Tongue (tissue), 3 donors: ENCODE measurements at places on chromosomes 3 and 15. TPM values are rescaled to one million over a fixed set of nuclear protein-coding genes. Genes with fewer than 3 reads are reported as not detected.

MAP6D1 gene
- total RNA-seq: 27.5 TPM

MELTF gene
- 6.6 TPM for total RNA-seq

SLC38A3 gene
- 1.2 TPM for total RNA-seq

GRK7 gene
- not detected for total RNA-seq

TADA3 gene
- 40.8 TPM for total RNA-seq

KLF15 gene
- total RNA-seq: 12.1 TPM

TF gene
- total RNA-seq: 26.7 TPM

VGLL4 gene
- 75.6 TPM for total RNA-seq

NLGN1 gene
- total RNA-seq: 12.6 TPM

EPHB3 gene
- 33.7 TPM for total RNA-seq

DNAJB8 gene
- total RNA-seq: not detected

TMA7 gene
- 188 TPM for total RNA-seq

TGM5 gene
- 6.8 TPM for total RNA-seq

GOLGA8M gene
- 0.10 TPM for total RNA-seq

ARHGAP11A gene
- total RNA-seq: 11.1 TPM

MCCC1 gene
- total RNA-seq: 30.1 TPM

GOLGA6L4 gene
- 2.6 TPM for total RNA-seq

LCTL gene
- not detected for total RNA-seq

CATSPER2 gene
- total RNA-seq: 0.51 TPM

PLA1A gene
- 0.31 TPM for total RNA-seq

HDGFL3 gene
- 49.6 TPM for total RNA-seq

CDC25A gene
- total RNA-seq: 4.8 TPM

CLDN11 gene
- total RNA-seq: 4.1 TPM

TUSC7 gene
- total RNA-seq: not detected

CASR gene
- not detected for total RNA-seq

RASGRF1 gene
- 0.31 TPM for total RNA-seq

CYP1A1 gene
- total RNA-seq: 0.51 TPM

HES1 gene
- total RNA-seq: 61.9 TPM

CD86 gene
- 2.5 TPM for total RNA-seq

DNAH12 gene
- total RNA-seq: 0.21 TPM

WNT5A gene
- 45.7 TPM for total RNA-seq

TYRO3 gene
- 12.9 TPM for total RNA-seq

ALAS1 gene
- 40.7 TPM for total RNA-seq

ZNF385D gene
- total RNA-seq: 5.4 TPM

FYTTD1 gene
- 92.8 TPM for total RNA-seq

KY gene
- total RNA-seq: 222 TPM

XIRP1 gene
- total RNA-seq: 113 TPM

C3orf62 gene
- 4.1 TPM for total RNA-seq

FANCD2OS gene
- total RNA-seq: not detected

ASB14 gene
- 3.4 TPM for total RNA-seq

FGF12 gene
- total RNA-seq: 7.2 TPM

KNG1 gene
- not detected for total RNA-seq

CPB1 gene
- total RNA-seq: not detected

C3orf38 gene
- total RNA-seq: 29.3 TPM

CRABP1 gene
- 21.6 TPM for total RNA-seq

ST8SIA2 gene
- 12.7 TPM for total RNA-seq

CPNE9 gene
- not detected for total RNA-seq

SCN11A gene
- 2.3 TPM for total RNA-seq

ROBO2 gene
- total RNA-seq: 22.1 TPM

THSD4 gene
- total RNA-seq: 43.2 TPM

ZNF662 gene
- total RNA-seq: 12.2 TPM

FOXL2 gene
- 0.41 TPM for total RNA-seq

CX3CR1 gene
- total RNA-seq: 4.8 TPM
